LHCN-M2 (cell line): ENCODE measurements at places on chromosomes 11 and 22. TPM values are rescaled to one million over a fixed set of nuclear protein-coding genes. Genes with fewer than 3 reads are reported as not detected.

Gene ASRGL1
- total RNA-seq = 0.32 TPM in 1 of 2 replicates, not detected in the other

Gene KIRREL3
- 2.1 and 2.8 TPM in 2 replicates for total RNA-seq

Gene OR6A2
- not detected in 2 replicates for total RNA-seq

Gene SERHL2
- total RNA-seq = 1.5 and 2.1 TPM in 2 replicates

Gene RIMBP3B
- total RNA-seq = 0.64 and 0.98 TPM in 2 replicates

Gene MYRF
- total RNA-seq = 0.17 and 0.26 TPM in 2 replicates

Gene OR52H1
- not detected in 2 replicates for total RNA-seq

Gene GRIA4
- not detected in 2 replicates for total RNA-seq

Gene PRR5L
- total RNA-seq = 19.3 and 22.8 TPM in 2 replicates

Gene ZBTB16
- total RNA-seq = 3.1 and 4.3 TPM in 2 replicates

Gene A4GALT
- total RNA-seq = 22.6 and 29.3 TPM in 2 replicates

DNA sequence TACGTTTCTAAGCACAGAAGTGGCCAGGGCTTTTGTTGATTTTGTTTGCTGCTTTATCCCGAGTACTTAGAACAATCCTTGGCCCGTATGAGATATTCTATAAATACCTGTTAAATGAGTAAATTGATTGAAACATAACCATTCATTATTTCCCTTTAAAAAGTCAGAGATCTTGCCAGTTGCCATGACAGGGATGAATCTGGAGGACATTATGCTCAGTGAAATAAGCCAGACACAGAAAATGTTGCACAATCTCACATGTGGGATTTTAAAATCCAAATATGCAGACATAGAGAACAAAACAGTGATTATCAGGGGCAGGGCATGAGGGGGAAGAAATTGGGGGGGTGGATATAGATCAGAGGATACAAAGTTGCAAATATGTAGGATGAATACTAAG lies 1240.1 kb downstream of the LRRC4C start:
- no peak for DNase-seq

DNA sequence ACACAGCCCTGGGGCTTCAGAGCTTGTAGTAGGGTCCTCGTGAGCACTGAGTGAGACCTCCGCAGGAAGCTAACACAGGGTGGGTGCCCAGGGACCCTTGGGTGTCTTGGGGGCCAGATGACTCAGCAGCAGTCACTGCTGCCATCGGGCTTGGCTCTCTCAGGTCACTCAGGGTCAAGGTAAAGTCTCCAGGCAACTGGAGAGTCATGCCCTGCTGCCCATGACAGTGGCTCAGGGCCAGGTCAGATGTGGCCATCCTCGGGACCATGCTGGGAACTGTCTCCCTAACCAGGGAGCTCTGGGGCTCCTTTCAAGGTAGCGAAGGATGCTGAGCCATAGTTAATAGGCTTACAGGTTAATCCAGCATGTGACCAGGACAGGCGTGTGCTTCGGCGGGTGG lies 44.4 kb upstream of the SLC22A12 start:
- no peak for DNase-seq

- no peak for DNase-seq
Observed at GRCh38 chr11:128660947-128661346, 32.9 kb upstream of the FLI1 start.

DNA sequence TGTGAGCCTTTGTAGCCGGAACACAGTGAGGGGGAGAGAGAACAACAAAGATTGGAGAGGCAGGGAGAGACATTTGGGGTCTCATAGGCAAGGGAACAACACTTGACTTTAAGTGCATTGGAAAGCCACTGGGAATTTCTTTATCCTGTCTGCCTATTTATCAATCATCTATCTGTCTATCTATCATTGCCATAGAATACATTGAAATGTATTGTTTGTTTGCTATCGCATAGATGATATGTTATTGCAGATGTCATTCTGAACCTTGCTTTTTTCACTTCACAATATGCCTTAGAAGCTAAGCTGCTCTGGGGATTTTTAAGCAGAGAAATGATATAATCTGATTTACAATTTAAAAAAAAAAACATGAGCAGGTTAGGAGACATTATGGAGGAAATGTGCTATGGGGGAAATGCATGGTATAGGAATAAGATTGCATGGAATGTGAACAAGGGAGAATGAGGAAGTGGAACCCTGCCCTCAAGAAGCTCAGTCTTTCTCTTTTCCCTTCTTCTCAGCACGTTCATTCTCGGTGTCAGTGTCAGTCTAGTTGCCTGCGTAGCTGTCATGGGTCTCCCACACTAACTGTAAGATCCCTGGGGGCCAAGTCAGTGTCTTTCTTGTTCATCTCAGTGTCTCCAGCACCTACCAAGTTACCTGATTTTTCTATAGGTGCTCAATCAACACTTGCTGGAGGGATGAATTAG lies 158.7 kb upstream of the ARHGAP20 start:
- DNase-seq = no peak

DNA sequence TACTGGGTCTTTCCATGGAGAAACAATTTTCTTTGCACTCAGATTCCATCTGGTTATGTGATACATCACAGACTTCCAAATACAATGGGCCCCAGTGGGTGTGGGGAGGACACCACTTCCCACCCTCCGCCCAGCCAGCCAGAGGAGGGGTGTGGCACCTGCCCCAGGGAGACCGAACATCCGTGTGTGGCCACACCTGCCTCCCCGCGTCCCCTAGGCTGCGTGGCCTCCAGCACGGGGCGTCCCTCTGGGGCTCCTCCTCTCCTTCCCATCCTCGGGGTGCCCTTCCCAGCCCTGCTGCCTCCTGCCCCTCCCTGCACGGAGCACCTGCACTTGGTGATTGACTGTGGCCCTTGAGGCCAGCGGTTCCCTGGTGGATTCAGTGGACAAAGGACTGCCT lies 49.1 kb downstream of the CERK start:
- DNase-seq = no peak

- DNase-seq = no peak
Observed at GRCh38 chr11:95559899-95560298, 229.7 kb downstream of the FAM76B start.

DNA sequence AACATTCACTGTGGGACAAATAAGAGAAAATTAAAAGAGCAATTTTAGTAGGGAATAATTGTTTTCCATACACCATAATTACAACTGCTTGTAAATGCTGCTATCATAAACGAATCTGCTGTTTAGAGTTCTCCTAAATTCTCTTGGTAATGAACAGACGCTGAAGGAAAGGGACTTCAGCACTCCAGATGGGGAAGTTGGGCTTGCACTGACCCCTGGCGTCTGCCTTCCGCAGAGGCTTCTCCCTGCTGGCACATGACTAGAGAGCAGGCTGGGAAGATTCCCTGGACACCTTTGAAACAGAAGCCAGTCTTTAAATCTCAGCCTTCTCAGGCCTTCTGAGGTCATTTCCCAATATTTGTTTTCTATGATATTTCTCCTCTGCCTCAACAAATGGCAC lies 84.1 kb downstream of the NXPE2 start:
- peak; percentile 29 for DNase-seq

DNA sequence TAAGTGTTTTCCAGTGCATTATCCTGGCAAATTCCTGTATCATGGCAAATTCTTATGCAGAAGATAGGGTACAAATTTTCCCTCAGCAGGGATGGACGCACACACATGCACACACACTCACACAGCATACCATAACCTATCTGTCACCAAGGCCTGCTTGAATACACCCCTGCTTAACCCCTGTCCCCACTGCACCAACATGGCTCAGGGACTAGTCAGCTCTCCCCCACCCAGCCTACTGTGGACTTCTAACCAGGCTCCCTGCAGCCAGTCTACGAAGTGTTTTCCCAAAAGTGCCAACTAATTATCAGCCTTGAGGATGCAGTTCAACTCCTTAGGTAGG lies 63.1 kb downstream of the RAB30 start:
- DNase-seq = peak; percentile 47

DNA sequence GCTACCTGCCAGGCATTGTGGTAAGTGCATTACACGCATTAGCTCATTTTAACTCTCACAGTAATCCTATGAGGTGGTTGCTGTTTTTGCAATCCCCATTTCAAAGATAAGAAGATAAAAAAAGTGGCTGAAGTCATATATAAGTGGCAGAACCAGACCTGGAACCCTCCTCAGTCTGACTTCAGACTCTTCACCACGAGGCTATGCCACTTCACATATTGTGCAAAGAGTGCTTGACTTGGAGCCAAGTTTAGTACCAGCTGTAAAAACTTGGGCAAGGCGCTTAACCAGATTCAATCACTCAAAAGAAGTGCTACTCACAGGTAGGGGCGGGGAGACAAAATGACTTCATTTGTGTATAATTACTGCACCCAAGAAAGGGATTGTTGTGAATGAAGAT lies 15.3 kb downstream of the BPIFC start:
- no peak for DNase-seq

DNA sequence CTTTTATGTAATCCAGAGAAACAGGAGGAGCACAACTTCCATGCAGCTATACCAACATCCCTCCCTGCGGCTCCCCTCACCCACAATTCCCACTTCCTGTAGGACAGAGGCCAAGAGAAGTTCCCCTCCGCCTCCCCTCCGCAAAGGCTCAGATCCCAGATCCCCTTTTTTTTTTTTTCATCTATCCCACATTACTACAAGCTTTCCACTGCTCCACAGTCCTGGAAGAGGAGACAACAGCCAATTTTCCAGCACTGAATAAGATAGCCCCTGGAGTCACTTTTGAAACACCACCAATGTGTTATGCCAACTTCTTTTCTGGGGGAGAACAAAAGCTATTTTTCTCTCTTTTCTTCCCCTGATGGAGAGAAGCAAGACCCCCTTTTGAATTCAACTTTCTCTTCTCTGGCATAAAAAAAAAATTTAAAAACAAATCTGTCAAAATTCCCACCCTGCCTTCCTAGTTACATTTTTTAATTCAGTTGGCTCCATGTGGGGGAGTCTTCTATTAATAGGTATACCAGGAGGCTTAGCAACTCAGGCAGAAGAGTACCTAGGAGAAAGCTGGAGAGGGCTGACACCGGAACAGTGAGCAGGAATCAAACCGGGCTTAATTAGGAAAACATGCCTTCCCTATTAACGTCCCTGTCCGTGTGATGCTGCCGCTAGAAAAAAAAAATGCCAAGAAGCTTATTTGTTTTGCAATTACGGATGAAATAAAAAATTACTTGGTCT lies 543.4 kb downstream of the BUD13 start:
- DNase-seq = no peak

DNA sequence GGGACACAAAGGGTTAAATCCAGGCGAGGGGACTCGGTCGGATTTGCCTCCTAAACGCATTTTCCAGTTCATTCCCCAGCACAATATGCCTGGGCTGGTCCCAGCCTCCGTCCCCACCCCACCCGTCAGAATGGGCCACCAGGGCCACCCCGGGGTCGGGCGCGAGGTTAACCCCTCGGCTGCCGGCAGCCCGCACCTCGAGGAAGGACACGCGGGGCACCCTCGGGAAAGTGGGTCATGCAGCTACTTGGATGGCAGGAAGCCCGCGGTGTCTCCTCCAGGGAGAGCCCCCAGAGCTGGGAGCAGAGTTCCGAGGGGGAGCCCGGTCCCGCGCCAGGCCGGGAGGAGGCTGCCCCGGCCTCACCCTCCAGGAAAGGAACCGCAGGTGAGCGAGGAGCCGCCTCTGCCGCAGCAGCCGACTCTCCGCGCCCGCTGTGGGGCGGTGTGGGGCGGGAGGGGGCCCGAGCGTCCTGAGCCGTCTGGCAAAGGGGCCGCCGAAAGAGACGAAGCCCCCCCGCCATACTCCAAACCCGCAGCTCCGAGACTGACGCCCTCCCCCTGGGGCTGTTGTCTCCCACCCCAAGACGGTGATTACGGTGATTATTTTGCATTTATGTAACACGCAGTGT lies 1.4 kb downstream of the NECTIN1 start:
- DNase-seq = no peak

- peak; percentile 93 for DNase-seq
Observed at GRCh38 chr11:12692229-12693075, 18.2 kb downstream of the TEAD1 start.

GRCh38 chr22:32401486-32401885 lies 10.6 kb downstream of the RTCB start:
- no peak for DNase-seq

GRCh38 chr11:69539416-69540117 lies 58.1 kb downstream of the LINC01488 start:
- DNase-seq = no peak

GRCh38 chr11:95652002-95652472 lies 137.5 kb downstream of the FAM76B start:
- no peak for DNase-seq

DNA sequence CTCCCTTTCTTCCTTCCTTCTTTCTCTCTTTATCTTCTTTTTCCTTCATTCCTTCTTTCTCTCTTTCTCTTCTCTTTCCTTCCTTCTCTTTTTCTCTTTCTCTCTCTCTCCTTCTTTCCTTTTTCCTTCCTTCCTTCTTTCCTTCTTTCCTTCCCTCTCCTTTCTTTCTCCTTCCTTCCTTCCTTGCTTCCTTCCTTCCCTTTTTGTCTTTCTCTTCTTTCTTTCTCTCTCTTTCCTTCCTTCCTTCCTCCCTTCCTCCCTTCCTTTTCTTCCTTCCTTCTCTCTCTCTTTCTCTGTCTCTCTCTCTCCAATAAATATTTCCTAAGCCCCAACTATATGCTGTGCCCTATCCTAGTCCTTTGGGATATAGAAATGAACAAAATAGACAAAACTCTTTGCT lies 60.5 kb downstream of the CACNG2 start:
- DNase-seq = no peak

DNA sequence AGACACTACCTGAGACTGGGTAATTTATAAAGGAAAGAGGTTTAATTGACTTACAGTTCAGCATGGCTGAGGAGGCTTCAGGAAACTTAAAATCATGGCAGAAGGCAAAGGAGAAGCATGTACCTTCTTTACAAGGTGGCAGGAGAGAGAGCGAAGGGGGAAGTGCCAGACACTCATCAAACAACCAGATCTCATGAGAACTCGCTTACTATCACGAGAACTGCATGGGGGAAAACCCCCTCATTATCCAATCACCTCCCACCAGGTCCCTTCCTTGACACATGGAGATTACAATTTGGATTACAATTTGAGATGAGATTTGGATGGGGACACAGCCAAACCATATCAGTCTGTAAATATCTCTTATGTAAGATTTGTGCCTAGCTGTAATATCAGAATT lies 50.9 kb upstream of the ATXN10 start:
- DNase-seq = no peak

DNA sequence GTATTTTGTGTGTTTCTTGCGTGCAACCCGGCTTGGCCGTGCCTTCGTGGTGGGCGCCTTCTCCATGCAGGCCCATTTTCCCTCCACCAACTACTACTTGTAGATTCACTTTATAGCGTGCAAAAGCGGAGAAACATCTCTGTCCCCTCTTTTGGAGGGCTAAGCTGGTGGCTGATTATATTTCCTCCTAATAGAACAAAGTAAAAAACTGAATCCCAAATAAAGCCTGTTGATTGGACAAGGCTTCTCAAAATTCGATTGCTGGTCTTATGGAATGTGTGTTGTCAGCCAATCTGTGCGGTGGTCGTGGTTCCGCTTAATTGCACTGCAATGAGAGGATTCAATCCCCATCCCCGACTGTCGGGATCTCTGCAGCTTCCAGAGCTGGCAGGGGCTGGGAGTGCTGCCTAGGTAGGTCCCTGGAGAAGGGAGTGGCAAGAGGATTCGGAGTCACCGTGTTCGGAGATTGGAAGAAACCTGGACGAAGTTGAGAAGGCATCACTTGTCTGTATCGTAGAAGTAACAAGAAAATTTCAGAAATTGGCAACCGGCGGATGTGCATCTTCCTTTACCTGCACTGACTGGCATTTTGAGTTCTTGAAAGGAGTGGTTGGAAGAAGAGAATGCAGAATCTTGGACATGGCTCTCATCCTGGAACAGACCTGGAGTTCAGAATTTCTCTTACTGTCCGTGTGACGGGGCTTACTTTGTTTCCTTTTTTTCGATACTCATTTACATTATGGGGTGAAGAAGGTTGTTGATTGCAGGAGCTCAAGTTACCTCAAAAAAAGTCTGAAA lies 1.1 kb downstream of the HMGXB4 start:
- peak; percentile 20 for DNase-seq
